Left ventricle myocardium inferior (tissue), 1 donor: ENCODE measurements at places on chromosomes 2 and 18. TPM values are rescaled to one million over a fixed set of nuclear protein-coding genes. Genes with fewer than 3 reads are reported as not detected.
A peak's percentile ranks its signal among the peaks of the same experiment; 100 is the strongest.

The MDH1 gene
- 1,481 TPM for total RNA-seq

The AGXT gene
- not detected for total RNA-seq

- H3K27me3 ChIP-seq: no peaks in the 10 kb centered on the region
- DNase-seq: no peak
- H3K4me1 ChIP-seq: peaks cover 6% of the 10 kb centered on the region
- H3K36me3 ChIP-seq: no peaks in the 10 kb centered on the region
- no peak overlapping the region for H3K27ac ChIP-seq
Observed at GRCh38 chr2:177188482-177189469, 23.8 kb upstream of the HNRNPA3 start.

DNA sequence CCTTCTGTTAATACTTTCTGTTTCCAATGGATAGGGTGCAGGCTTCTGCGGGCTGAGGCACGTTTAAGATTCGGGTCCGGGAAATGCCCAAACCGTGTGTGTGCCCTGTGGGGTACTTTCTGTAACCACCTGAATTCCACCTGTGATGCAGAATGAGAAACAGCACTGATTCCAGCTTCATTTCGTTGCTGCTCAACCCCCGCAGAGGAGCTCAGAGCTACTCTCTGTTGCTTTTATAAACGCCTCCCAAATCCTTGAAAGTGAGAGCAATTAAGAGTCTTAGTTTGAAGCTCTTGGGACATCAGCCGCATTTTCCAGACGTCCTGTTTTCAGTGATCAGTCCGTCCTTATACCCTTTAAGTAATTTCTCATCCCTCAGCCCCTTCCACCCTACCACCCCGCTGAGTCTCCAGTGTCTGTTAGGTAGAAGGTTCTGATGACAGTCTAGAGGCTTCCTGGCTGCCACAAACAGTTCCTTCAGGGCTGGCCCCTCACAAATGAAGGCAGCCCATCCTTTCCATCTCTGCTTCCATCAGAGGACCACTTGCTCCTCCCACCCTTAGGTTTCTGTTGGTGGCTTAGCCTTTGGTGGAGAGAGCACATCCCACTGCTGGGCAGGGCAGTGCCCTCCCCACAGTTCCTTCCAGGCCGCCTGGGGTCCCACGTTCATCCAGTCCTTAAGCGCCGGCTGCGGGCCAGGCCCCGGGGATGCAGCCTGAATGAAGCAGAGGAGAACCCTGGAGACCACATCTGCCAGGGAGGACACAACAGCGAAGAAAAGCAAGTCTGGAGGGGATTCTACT is 230.1 kb downstream of the SEPTIN10 start:
- H3K4me3 ChIP-seq: no peak overlapping the region
- H3K27me3 ChIP-seq: no peaks in the 10 kb centered on the region
- H3K27ac ChIP-seq: peak overlapping the region; percentile 68
- no peaks in the 10 kb centered on the region for H3K36me3 ChIP-seq

DNA sequence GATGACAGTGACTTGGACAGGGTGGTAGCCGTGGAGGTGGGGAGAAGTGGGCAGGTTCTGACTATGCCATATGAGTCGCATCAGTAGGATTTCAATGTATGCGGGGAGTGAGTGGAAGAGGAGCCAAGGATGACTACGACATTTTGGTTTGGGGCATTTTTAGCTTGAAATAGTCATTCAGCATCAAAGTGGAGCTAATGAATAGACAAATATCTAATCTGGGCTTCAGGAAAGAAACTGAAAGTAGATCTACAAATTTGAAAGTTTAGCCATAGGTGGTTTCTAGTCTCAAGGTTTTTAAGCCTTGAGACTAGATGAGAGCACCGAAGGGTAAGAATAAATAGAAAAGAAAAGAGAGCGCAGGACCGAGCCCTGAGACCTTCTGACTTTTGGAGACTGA is 58.3 kb downstream of the FEZ2 start:
- DNase-seq: no peak
- peaks cover 52% of the 10 kb centered on the region for H3K36me3 ChIP-seq
- H3K4me3 ChIP-seq: no peak overlapping the region
- H3K4me1 ChIP-seq: peaks cover 35% of the 10 kb centered on the region

- H3K36me3 ChIP-seq: no peaks in the 10 kb centered on the region
Observed at GRCh38 chr2:174286172-174286571, 37.8 kb upstream of the OLA1 start.
